Retina (tissue), 1 donor: ENCODE measurements at places on chromosomes 2 and 18.

DNA sequence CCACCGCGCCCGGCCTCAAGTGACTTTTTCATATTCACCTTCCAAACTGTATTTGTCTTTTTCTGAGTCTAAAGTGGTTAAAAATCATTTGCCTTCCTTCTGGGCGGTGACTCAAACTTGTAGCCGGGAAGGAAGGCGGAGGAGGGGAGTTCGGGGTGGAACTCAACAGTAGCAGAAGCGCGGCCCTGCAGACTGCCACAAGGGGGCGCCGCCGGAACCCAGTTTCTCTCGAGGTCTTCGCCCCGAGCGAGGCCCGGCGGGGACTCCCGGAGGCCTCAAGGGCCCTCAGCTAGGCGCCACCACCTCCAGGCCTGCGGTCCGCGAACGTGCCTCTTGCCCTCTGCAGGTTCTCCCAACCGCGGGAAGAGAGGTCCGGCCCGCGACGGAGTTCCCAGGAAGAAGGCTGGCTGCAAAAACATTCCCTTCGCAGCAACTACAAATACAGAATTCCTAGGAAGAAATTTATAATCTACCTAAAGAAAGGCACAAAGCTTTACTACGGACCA is 16.8 kb upstream of the ITM2C start:
- peak; percentile 88 for DNase-seq

DNA sequence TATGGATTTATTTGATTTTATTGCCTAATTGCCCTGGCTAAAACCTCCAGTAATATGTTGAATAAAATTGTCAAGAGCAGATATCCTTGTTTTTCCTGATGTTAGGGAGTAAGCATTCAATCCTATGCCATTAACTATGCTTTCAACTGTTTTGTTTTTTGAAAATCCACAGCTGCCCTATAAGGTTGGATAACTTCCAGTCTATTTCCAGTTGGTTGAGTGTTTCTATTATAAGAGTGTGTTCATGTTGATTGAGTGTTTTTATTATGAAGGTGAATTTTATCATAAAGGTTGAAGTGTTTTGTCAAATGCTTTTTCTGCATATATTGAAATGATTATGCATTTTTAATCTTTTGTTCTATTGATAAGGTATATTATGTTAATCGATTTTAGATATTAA is 149.9 kb upstream of the SCN7A start:
- no peak for DNase-seq

DNA sequence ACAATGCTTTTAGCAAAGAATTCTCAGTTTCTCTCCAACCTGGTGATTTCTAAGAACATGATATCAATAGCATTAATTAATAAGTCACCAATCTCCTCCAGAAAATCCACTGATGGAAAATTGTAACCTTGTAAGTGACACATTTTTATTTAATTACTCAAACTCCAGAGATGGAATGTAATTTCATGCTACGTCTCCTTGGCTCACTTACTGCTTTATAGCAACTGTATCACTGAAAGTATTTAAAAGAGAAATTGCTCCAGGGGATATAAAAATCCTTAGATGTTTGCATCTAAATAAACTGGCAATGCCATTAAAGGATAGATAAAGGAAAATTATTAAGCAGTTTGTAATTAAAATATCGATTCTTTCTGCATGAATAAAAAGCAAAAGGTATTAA is 325.4 kb downstream of the TSN start:
- no peak for DNase-seq

DNA sequence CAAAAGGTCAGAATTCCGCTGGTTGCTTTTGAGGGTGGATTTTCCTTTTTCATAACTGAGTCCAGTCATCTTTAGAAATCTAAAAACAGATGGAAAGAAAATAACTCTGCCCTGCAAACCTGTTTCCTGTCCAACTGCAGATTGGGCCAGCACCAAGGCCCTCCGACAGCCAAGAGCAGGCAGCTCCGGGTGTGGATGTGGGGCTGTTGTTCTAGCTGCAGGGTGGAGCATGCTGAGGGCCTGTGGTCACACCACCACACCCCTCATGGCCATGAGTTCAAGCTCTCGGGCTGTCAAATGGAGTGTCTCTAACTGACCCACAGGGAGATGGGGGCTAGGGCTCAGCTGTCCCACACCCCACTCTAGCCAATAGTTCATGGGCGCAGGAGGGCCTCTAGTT is 69.3 kb upstream of the BZW1 start:
- no peak for DNase-seq
